ENCODE measurements at places on chromosomes 2 and 18.

- DNase-seq: no peak
Measured at GRCh38 chr2:38182492-38183003, 106.6 kb upstream of the CYP1B1 start.

DNA sequence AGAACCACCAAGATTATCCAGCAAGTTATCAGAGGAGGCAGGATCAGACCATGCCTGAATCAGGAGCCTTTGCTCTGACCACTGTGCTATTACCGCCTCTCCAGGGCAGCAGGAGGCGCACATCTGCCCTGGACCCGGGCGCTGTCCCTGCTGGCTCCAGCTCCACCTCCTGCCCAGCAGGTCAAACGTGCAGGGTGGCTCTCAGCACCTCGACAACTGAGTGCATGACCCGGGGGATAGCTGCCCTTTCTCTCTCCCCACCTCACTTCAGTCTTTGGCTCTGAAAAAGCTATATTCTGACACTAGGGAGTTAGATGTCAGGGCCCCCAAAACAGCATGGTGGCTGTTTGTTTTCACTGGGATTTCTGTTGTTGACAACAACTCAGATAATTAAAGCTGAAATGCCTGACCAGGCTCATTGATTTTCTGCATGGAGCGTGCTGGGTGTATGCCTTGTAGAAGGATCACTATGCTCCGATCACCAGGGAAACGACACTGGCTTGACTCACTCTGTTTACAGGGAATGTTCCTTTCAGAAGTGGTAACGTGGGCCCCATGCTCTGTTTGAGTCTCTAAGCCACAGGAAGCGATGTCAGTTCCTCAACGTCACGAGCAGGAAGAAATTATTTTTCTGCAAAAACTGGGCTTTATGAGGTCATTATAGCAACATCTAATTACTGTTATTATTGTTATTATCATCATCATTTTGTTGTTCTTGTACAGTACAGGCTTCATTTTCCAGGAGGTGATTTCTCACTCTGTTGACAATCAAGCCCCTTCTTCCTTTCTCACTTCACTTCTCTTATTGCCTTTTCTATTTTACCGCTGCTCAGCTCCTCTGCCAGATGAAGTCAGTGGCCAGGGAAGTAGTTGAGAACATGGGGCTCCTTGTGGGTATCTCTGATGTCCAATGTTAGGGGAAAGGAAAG, 125.6 kb downstream of the PLB1 start:
- DNase-seq: peak; percentile 70

GRCh38 chr2:120463996-120464395, 118.1 kb downstream of the INHBB start:
- DNase-seq: no peak

- no peak for DNase-seq
Measured at GRCh38 chr2:134926231-134926931, 7.8 kb downstream of the CCNT2 start.

GRCh38 chr2:159256159-159256558, 30.3 kb downstream of the WDSUB1 start:
- DNase-seq: no peak

DNA sequence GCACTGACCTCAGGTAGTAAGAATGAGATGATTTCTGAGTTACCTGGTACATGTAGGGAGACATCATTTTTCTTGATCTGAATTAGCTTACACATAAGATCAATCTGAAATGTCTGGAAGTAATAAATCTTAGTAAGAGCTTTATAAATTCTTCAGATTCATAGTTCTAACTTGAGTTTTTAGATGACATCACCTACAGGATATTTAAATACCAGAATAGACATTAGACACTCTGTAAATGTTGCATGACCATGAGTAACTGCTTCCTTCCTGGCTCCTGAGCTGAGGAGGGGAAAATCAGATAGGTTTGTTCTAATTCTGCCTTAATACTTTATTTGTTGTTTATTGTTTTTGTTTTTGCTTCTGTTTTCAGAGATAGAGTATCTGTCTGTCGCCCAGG, 181.8 kb downstream of the PHLPP1 start:
- DNase-seq: no peak

DNA sequence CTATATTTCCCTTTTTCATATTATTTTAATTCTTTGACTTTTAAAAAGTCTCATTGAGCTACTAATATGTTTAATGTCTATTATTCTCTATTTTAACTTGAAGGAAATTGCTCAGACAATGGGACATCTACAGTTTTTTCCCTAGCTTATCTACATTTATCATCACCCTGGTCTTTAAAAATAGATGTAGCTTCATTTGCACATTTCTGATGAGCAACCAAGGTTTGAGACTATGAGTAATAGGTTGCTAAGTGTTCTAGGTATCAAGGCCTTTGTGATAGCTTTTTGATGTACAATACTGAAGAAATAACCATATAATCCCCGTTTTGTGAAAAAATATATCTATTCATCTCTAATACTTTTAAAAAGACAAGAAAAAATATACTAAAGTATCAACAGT, 47.0 kb downstream of the STAT4 start:
- no peak for DNase-seq

GRCh38 chr2:202815548-202816360, 55.8 kb downstream of the ICA1L start:
- DNase-seq: no peak

All from adrenal gland (tissue), 19 donors.